ENCODE measurements at places on chromosomes 7 and 10.

- DNase-seq: no peak
These were observed 344.8 kb downstream of the PARD3 start for GRCh38 chr10:34470307-34470706.

DNA sequence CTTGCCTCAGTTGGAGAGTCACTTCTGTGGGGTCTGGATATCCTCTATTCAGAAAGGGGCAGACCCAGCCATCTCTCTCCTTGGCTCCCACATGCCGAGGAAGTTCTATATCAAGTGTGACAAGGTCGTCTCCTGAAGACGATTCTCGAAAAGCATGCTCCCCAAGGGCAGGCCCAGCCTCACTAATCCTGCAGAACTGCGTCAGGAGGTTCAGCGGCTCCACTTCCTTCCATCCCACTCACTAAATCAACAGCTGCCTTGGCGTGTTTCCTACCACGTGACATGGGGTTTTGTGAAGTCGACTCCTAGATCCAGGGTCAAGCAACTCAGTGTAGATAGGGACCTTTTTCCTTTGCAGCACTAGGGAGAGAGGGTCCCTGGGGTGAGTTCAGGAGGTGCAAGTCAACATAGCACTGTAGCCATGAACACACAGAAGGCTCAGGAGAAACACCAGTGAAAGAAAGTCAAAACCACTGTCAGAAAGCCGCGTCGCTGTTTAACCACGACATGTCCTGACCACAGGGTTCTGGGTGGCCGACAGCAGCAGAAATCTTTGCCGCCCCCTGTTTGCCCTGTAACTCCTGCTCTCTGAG lies 156.4 kb downstream of the PRPF18 start:
- DNase-seq: no peak

GRCh38 chr7:100132126-100132525 lies 5.4 kb downstream of the MBLAC1 start:
- no peak for DNase-seq

GRCh38 chr7:149716007-149716931 lies 57.1 kb downstream of the ZNF467 start:
- no peak for DNase-seq

DNA sequence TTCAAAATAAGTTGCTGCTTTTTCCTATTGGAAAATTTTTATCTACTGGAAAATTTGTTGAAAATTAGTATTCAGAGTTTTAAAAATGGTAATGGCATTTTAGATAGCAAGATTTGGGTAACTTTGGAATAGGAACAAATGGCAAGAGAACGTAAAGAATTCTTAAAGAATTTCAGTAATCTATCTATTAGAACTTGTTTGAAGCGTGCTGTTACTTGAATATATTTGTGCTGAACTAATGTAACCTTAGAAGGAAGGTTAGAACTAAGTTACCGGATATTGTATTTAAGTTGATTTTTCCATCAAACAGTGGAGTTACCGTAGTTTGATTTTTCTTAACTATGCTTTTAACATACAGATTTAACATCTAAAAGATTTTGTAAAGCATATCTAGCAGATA lies 25.9 kb downstream of the SEPTIN7 start:
- DNase-seq: no peak

- no peak for DNase-seq
These were observed 6.1 kb upstream of the OLAH start for GRCh38 chr10:15037691-15038090.

DNA sequence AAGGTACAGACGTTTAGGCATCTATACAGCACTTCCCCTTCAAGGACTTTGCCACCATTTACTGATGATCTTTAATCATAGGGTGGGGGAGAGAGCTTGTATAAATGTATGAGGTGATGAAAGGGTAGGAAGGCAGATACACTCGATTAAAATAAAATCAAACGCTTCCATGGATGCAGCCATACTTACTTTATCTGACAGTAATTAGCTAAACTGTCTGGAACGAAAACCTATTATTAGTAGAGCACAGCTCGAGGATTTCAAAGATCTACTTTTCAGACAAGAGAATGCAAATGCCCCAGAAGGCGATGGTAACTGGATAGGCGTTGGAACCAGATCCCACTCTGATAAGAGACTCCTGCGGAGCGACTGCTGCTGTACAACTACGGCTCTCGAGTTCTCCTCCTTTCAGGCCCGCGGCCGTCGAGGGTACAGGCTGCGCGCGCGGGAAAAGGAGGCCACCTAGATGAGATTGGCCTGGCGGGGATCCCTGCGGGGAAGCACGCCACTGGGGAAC lies 3.1 kb upstream of the NKX2-3 start:
- no peak for DNase-seq

- no peak for DNase-seq
These were observed 32.6 kb upstream of the HSPB1 start for GRCh38 chr7:76269895-76270294.

GRCh38 chr10:97640868-97641811 lies 669 bp downstream of the PI4K2A start:
- no peak for DNase-seq

- no peak for DNase-seq
These were observed 291.5 kb upstream of the IGFBP3 start for GRCh38 chr7:46212425-46213153.

DNA sequence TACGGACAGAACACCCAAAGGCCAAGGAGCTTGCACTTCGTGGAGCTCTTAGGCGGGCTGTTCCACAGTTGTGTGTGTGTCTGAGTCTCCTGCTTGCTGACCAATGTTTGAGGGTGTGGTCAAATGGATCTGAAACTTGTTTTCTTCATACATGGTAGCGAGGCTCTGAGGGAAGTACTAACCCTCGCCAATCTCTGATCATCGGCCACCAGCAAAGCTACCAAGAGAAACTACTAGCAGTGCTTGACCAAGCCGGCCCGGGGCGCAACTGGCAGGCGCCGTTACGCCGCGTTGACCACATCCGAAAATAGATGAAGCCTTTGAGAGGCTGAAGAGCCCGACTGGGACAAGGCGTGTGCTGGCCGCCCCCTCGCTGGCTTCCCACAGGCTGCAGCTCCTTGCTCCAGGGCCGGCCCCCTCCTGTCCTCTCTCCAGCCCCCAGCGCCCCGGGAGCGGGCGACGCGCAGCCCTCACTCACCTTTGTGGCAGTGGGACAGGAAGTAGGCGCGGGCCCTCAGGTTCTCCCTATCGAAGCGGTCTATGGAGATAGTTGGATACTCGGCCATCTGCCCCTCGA lies 384 bp downstream of the DCLRE1C start:
- DNase-seq: no peak

GRCh38 chr7:70212281-70212680 lies 614.0 kb downstream of the AUTS2 start:
- DNase-seq: no peak

DNA sequence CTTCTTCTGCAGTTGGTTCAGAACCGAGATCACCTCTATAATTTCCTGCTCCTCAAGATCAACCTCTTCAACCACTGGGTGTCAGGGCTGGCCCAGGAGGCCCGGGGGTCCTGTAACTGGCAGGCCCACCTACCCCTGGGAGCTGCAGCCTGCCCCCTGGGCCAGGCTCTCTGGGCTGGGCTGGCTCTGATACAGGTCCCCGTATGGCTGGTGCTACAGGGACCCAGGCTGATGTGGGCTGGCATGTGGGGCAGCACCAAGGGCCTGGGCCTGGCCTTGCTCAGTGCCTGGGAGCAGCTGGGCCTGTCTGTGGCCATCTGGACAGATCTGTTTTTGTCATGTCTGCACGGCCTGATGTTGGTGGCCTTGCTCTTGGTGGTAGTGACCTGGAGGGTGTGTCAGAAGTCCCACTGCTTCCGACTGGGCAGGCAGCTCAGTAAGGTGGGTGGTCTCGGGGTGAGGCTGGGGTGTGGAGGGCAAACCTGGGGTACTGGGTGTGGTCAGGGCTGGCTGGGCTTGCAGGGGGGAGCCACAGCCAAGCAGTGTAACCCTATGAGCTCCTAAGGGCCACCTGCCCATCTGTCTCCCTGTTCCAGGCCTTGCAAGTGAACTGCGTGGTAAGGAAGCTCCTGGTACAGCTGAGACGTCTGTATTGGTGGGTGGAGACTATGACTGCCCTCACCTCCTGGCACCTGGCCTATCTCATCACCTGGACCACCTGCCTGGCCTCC lies 4.2 kb downstream of the TMEM270 start:
- no peak for DNase-seq

DNA sequence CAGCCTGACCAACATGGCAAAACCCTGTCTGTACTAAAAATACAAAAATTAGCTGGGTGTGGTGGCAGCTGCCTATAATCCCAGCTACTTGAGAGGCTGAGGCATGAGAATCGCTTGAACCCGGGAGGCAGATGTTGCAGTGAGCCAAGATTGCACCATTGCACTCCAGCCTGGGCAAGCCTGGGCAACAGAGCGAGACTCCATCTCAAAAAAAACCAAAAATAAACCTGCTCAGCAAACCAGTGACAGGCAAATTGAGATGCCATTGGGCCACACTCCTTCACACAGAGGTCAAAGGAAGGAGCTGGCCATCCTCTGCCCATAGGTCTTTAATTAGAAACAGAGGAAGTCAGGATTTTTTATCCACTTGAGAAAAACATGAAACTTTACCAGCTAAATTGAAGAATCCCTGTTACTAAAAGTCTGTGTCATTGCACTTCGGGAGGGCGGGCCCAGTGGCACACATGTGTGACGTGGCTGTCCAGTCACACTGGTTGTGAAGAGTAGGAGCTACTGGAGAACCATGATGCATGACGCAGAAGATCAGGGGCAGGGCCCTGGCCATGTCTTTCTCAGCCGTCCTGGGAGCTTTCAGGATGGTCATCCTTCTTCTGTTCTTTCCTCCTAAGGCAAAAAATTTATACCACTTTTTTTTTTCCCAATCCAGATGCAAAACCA lies 118.3 kb upstream of the ZNF438 start:
- no peak for DNase-seq

GRCh38 chr7:20787660-20788419 lies 1.2 kb upstream of the SP8 start:
- no peak for DNase-seq
